ENCODE measurements at places on chromosomes 2 and 18.

DNA sequence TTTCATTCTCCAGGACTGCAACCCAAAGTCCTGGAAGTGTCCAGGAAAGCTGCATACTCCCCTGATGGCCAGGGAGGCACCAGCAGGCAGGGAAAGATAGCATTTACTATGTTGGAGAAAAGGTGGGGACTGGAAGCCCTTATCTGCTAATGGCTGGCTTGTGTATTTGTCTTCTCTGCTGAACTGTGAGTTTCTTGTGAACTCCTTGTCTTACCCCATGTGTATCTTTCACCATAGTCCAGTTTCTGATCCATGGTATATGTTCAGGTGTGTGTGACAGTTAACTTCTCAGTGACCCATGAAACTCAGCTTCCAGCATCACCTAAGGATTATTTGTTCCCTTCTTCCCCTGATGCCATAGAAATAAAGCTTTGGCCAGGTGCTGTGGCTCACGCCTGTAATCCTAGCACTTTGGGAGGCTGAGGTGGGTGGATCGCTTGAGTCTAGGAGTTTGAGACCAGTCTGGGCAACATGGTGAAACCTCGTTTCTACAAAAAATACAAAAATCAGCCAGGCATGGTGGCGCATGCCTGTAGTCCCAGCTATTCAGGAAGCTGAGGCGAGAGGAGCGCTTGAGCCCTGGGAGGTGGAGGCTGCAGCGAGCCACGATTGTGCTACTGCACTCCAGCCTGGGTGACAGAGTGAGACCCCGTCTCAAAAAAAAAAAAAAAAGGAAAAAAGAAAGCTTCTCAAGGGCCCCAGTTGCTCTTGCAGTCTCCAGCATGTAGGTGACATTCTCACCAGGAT, 112.8 kb upstream of the MAP4K3 start:
- DNase-seq = no peak

GRCh38 chr2:141889788-141890187, 241.0 kb downstream of the LRP1B start:
- DNase-seq = no peak

- no peak for DNase-seq
Observed at GRCh38 chr18:22387364-22387763, 30.4 kb downstream of the CTAGE1 start.

DNA sequence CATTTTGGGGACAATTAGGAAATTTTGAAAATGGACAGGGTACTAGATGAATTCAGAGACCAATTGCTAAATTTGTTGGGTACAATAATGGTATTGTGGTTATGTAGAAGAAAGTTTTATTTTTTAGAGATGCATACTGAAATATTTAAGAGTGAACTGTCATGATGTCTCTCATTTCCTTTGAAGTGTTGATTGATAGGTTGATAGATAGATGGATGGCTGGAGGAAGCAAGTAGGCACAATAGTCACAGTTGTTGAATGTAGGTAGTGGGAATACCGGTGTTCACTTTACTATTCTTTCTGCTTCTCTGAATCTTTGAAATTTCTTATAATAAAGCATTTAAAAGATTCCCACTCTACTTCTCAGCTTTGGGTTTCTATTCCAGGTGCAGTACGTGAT, 151.7 kb upstream of the FOSL2 start:
- DNase-seq = no peak

- DNase-seq = no peak
Observed at GRCh38 chr2:28552045-28552823, 56.4 kb downstream of the PLB1 start.

DNA sequence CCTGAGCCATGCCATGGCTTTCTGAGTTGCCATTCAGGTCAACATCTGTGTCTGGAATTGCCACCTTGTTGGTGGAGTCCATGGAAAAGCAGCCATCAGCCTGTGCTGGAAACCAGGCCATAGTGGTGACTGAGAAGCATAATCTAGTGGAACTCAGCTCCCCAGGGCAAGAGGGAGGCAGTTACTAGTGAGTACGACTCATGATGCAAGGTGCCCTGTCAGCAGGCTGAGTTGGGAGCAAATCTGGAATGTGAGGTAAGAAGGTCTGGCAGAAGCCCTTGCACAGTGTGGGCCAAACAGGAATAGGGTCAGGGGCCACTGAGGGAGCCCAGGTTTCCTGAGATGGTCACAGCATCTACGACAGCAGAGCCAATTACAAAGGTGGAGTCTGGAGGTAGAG, 37.1 kb downstream of the SULT1C2 start:
- no peak for DNase-seq

GRCh38 chr18:70827632-70828031, 538.8 kb downstream of the SOCS6 start:
- DNase-seq = no peak

DNA sequence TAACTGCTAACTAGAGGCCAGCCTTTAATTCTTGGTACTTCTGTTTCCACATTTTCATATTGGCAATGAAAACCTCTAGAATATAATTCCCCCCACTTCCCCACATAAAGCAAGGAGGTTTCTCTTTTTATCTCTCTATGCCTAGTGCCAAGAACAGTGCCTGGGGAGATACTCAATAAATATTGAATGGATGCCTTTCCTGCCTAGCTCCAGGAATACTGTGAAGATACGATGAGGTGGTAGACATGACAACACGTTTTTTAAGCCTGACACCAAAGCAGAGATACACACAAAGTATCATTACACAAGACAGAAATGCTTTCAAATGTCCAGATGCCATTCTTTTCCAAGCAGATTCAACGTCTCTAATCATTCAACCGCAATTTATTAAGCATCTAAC, 535.5 kb downstream of the XIRP2 start:
- no peak for DNase-seq

DNA sequence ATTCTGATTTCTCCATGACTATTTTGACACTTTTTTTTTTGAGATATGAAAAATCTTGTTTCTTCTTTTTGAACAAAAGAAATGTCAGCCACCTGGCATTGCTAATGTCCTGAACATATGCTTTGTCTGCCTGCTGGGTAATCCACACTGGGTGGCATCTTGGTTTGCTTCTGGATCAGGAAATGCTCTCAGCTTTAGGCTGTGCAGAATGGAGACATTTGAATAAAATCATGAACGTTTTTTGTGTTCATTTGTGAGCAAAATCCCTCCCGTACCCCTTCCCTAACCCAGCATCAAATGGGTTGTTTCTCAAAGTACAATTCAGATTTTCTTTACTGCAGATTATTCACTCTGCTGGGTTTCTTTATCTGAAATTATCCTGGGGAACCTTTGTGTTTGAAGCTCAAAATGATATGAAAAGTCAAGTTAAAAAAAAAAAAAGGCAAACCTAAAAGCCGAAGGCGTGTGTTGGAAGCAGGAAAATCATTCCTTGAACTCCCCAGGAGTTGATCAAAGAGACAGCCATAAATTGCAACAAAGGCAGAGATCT, 53.4 kb upstream of the KLF7 start:
- DNase-seq = no peak

GRCh38 chr2:105744909-105745853, at the start of gene NCK2:
Gene NCK2, plus strand, starts transcription at chr2:105744912. Its CDS starts 110,152 bp downstream, at chr2:105855064.
- DNase-seq = no peak

- no peak for DNase-seq
Observed at GRCh38 chr2:189366349-189366748, 74.9 kb upstream of the WDR75 start.

DNA sequence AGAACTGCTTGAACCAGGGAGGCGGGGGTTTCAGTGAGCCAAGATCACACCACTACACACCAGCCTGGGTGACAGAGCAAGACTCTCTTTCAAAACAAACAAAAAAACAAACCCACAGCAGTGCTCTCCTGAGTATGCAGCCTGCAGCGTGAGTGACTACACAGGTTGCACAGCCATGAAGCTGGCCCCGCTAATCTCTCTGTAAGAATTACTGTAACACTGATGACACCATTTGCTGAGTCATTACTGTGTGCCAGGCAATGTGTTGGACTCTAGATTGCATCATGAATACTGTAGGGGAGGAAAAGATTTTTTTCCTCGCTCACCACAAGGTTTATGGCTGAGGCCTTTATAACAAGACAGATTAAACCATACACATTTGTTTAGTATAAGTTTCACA, 118.6 kb upstream of the ATP8B1 start:
- DNase-seq = no peak

- DNase-seq = no peak
Observed at GRCh38 chr2:235534678-235535422, 41.0 kb downstream of the AGAP1 start.

DNA sequence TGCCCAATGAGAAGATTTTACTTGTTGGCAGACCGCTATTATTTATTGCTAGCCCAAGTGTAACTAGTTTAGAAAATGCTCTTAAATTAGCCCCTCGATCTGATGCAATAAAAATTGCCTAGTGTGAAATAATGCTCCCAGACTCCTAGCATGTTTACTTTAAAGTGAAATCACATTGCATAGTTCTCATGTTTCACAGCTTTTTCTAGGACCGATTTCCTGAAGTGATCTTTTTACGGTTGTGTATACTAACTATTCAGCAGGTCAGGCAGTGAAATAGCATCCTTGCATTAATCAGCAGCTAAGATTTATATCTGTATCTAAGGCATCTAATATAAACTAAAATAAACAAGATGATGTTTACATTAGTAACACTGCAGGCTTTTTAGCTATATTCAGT, 52.4 kb downstream of the PMS1 start:
- peak; percentile 69 for DNase-seq

DNA sequence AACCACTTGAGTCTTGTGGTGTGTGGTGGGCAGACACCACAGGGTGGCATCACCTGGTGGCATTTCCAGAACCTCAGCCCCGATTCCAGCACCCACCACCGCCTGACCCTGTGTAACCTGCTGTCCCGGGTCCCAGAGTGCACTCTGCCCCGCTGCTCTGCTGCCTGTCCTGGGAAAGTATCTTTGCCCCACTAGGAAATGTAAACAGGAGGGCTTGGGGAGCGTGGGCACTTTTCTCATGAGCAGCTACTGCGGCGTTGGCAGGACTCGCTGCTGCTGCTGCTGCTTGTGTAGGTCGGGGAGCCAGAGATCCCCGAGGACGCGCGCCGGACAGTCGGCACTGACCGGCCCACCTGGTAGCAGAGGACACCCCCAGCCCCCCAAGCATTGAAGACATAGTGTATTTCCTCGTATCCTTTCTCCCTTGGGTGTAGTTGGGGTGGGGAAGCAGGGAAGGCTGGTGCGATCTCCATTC, 13.4 kb downstream of the DTYMK start:
- no peak for DNase-seq

- DNase-seq = no peak
Observed at GRCh38 chr2:108918156-108918874, 70.7 kb downstream of the EDAR start.

- no peak for DNase-seq
Observed at GRCh38 chr18:8290435-8290834, 318.8 kb upstream of the RAB12 start.

DNA sequence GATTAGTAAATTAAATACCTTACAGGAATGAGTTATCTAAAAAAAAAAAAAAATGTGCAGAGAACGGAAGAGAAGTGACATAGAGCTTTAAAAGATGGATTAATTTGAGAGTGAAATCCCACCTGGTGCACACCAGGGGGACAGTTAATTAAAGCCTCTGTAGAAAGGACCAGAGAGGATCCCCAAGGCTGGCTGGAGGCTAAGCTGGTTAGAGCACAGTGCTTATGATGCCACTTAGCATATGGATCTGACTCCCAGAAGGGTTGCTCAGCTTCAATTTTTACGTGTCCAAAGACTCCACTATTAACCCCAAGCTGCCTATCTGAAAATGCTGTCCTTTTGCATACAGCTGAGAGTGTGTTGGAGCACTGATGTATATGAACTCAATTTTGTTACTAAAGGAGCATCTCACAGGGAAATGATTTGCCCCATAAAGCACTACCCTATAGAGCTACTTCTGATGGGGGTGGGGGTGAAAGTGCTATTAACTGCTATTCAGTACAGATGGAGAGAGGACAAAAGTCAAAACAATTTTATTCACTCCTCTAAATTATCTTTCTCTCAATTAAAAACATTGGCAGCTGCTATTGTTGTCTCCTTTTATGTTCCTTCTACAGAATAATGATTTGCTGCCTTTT, 15.2 kb upstream of the SLC8A1 start:
- no peak for DNase-seq

DNA sequence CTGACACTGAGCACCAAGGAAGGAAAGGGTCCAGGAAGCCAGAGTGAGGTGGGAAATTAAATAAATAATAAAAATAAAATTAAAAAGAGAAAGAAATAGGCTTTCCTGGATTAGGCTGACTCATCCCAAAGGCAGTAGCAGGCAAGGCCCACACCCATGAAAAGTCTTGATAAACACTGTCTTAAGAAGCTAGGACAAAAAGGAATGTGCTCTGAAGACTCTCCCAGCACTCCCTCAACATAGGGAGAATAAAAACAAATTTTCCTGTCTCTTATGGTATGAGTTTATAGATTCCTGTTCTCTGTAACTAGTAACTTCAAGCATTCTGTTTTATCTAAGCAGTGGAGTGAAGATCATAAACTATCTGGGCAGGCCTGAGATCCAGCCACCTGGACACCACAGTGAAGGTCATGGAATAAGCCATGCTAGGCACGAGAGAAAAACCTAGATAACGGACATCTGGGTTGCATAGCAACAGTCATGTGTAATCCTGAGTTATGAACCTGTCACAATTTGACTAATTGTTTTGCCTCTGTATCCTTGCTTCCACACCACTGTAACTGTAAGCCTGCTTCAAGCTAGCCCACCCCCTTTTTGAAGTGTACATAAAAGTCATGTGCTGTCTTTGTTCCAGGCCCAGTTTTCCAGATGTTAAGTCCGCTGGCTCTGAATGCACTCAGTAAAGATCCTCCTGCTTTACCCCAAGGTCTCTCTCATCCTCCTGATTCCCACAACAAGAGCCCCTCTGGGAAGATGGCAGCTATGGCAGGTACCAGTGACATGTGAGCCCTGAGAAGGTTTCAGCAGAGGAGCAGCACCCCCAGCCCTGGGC, 107.8 kb downstream of the NDUFA10 start:
- DNase-seq = no peak

DNA sequence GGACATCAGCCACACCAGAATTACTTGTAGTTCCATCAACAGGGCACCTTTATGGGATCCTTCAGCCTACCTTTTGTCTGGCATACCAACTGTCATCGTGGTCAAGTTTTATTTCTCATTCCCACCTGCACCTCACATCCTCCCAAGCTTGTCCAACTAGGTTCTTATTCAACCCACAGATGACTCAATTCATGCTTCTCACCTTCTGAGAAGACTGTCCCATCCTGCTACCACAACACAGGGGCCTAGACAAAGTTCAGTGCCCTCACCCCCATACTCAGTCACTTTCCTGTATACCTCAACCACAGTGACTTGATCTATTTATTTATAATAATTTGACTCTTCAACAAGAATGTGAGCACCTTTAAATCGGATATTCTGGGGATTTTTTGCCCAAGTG, 114.4 kb upstream of the ACVR1C start:
- no peak for DNase-seq

- no peak for DNase-seq
Observed at GRCh38 chr2:127052771-127053691, 53.9 kb downstream of the BIN1 start.

GRCh38 chr2:37602702-37603101, 68.7 kb downstream of the CDC42EP3 start:
- no peak for DNase-seq

- no peak for DNase-seq
Observed at GRCh38 chr2:135651717-135652116, 89.9 kb upstream of the UBXN4 start.

GRCh38 chr18:29430416-29430815, 1253.5 kb upstream of the CDH2 start:
- no peak for DNase-seq

All from non-pigmented ciliary epithelial cell (primary cell).